Stimulated activated CD4-positive, alpha-beta T cell treated with anti-CD3 and anti-CD28 coated beads, TNF-alpha, amount 100 ng/mL, for 24 hours (primary cell): ENCODE measurements at places on chromosomes 5 and 9.
A peak's percentile ranks its signal among the peaks of the same experiment; 100 is the strongest.

DNA sequence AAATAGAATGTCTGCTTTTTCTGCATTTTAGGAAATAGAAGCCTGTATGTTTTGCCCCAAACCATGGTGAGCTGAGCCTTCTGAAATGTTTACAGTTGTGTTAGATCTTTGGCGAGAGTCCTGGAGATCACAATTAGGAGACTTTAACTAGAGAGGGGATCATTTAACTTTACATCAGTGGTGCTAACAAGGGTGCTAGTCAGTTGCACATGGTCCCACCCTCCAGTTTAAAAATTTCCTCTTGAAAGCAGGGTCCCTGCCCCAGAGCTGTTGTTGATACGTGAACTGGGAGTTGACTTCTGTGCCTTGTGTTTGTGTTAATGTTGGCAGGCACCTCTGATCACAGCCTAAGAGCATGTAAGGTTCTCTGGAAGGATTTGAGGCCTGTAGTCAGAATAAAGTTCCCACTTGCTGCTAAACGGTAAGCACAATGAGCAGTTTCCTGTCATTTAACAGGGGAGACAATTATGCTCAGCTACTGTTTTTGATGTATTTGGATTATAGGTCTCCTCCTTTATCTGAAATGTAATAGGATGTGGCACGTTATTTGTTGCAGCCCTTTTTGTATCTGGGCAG is 43.7 kb downstream of the RASGRF2 start:
- DNase-seq: no peak

GRCh38 chr5:96876292-96876850 is at the start of gene ERAP2:
Gene ERAP2, plus strand, starts transcription at chr5:96876500. Its CDS starts 3,186 bp downstream, at chr5:96879686.
- no peak for DNase-seq

DNA sequence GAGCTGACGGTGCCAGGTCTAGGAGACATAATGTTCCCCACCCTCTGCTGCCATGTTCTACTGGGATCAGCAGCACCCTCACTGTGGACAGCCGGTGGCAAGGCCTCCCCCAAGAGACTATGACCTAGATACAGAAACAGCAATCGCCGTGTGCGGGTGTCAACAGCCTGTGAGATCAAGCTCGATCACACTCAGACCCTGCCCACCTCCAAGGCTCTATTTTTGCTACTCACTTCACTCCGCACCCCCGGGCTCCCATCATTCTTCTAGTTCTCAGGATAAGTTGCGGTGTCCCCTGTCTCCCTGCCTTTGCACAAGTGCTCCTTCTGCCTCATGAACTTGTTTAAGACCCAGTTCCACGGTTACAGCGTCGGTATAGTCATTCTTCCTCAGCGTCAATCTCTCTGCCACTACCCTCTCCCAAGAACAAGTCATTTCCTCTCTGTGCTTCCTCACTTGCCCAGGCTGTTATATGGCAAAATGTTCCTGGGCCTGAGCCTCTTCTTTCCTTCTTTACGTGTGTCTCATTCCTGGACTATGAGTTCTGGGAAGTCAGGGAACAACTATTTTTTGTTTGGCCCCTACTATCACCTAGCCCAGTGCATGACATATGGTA is 5.4 kb upstream of the DOCK8 start:
- DNase-seq: no peak

DNA sequence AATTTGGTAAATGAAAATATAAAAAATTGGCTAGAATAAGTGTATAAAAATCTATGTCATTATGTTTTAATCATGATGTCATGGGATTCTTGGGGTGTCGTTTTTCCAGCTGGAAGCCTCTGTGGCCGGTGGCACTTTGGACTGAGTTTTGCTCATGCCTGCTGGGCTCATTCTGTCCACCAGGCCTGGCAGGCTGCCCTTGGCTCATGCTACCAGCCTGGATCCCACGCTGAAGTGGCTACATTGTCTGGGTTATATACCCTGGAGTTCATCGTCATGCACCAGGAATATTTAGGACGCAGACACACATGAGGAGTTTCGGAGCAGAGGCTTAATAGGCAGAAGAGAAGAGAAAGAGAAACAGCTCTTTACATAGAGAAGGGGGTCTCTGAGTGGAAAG is 1913.7 kb upstream of the WWC1 start:
- no peak for DNase-seq

DNA sequence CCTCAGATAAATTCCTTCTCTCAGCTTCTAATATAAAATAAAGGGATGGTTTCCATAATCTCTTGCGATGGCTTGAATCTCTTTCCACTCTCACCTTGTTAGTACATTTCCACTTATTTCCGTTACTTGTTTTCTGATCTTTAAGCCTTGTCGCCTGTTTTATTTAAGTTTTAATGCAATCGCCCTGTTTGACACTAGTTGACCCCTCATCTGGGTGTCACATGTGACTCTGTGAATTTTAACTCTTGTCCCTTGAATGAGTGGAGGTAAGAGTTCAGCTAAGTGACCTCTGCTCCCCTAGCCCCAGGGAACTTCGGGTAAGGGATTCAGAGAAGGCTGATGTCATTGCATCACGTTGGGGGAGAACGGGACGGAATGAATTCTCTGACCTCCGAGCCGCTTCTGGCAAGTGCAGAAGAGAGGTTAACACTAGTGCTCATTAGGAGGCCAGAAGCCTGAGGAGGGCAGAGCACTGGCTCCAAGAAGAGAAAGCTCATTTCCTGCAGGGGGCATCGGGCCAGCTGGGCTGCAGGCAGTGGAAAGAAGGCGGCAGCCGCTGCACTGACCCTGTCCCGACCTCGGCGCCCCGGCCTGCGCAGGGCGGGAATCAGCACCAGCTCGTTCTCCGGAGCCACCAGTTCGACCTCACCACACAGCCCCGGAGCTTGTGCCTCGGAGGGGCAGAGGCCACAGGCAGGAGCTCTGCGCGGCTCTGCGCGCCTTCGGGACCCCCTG is 569 bp downstream of the HINT2 start:
- peak; percentile 32 for DNase-seq

- no peak for DNase-seq
Measured at GRCh38 chr5:39021413-39021812, 52.8 kb downstream of the RICTOR start.

DNA sequence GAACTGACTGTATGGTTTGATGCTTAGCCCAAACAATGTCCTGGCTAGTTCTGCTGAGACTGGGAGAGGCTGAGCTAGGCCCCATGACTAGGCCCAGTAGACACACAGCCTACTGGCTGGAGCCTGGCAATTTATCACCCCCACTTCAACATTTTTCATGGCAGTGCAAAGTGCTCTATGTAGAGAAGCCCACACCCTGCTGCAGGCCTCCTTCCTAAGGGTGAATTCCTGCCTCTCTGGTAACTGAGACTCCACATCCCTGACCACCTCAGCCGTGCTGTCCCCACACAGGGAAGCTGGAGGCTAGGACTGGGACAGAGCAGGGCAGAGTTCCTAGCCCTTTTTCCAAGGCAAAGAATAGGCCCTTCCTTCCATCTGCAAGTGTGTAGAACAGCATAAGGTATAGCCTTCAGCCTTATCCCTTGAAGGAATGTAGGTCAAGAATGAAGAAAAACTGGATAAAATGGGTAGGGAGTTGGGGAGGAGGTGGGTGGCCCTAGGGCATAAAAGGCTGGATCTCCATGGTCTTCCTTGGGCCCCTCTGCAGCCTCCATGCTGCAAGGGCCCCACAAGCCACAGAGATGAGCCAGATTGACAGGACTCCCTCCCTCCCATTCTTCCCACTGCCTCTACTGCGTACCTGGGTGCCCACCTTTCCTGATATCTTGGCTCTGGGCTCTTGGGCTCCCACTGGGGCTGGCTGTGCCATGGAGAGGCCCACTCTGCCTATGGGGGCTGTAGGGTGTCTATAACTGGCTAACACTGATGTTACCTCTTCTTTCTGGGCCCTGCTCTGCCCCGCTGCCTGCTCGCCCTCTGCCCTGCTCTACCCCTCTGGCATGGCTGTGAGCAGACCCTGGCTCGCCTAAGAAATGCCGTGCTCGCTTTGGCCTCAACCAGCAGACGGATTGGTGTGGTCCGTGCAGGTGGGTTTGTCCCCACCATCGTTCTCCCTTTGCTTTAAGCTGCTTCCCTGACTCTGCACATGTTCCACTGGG is 29.8 kb downstream of the TCF7 start:
- DNase-seq: no peak

- DNase-seq: no peak
Measured at GRCh38 chr9:18688581-18689565, 214.9 kb downstream of the ADAMTSL1 start.

DNA sequence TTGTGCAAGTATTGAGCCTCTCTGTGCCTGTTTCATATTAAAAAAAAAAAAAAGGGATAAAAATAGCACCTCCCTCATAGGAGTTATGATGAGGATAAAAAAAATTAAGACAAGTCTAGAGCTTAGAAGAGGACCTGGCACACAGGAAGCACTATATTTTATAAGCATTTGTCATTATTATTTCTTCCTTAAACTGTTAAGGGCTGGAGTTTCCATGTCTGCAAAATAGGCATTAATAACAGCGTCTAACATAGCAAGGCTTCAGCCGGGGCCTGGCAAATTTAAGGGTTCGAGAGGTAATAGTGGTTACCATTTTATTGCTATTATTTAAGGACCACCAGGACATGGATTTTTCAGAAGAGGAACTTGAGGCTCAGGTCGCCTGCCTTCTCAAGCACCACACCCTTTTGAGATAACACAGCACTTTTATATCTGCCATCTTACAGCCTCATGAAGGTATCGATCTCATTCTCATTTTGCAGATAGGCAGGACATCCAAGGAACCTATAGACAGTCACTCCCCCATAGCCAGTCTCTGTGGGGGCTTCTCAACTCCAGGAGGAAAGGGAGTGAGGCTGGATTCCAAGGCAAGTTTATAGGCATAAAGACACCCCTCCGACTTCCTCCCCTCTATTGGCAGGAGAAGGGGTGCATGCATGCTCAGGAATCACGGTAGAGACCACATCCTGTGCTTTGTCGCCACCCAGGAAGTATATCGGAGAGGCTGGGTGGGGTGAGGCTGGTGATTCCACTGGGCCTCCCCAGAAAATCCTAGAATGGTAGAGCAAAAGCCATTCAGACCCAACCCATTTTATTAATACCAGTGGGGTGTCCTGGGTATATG is 2.4 kb downstream of the ANXA6 start:
- no peak for DNase-seq

DNA sequence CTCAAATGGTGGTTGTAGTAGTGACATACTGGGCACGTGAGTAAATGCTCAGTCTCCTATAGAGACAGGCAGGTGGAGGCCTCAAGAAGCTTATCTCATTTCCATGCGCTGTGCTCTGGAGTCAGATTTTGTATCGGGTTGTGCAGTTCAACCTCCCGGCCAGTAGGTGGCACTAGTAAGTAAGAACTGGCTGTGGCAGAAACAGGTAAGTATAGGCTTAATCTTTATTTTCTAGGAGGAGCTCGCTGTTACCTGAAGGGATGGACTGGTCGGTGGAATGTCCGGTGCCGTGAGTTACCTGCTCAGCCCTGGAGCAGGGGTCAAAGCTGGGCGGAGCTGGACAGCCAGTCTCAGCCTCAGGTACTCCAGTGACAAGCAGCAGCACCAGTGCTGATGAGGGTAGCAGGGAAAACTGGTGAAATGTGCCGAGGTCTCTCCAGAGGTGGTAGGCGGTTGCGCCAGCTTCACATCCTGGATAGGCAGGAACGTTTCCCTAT is 880.1 kb upstream of the SEMA6A start:
- DNase-seq: peak; percentile 14

DNA sequence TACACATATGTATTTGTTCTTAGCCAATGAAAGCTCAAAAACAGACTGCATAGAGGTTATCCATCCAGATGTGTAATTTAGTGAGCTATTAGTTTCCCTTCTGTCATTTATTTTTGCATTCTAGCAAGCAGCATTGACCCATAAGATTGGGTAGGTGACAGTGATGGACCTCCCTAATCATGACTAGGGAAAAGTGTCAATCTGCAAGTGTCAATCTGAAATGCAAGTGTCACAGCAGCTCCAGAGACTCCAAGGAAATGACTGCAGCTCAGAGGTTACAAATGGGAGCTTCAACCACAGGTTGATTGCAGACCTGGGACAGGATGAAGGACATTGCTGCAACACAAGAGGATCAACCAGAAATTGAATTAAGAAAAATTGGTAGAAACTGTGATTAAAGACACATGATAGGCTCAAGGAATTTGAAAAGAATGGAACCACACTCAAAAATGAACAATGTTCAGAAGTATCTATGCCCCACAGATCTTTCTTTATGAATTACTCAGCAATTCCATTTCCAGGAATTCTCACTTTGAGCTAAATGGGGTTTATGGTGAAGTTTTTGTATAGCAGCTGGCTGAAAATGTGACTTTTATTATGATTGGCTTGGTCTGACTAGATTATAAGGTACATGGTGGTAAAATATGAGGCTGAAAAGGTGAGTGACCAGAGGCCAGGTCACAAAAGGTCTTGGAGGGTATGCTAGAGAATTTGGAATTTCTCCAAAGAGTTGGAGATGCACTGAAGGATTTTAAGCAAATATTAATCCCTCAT is 59.6 kb upstream of the HTR4 start:
- DNase-seq: no peak

DNA sequence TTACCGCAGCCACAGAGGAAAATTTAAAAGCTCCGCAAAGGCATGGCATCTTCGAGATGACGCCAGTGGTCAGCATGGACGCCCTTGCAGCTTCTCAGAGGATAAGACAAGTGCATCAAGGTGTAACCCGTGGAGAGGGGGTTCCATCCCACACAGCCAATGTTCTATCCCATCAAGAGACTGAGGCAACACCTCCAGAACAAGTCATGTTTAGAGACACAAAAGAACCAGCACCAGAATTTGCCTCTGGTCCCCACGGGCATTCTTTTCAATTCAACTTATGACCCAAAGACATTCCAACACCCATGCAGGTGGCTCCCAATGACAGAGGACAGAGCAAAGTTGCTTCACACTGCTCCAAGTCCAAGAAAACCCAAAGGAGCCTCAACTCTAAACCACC is 20.7 kb downstream of the ROR2 start:
- DNase-seq: no peak

DNA sequence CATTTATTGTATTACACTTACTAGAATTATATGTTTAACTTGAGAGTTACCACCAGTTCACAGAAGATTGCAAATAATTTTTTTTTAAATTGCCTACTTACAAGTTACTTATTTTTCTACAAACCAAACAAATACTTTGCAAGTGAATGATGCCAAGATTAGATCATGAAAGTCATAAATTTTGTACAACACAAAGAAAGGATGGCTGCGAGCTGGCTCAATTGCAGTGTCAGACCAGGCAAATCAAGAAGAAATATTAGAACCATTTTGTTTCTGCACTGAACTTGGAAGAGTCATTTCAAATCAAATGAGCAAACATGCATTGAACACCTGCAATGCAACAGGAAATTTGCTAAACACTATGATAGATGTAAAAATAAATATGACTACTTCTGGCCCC is 97.3 kb downstream of the PLCXD3 start:
- no peak for DNase-seq

- DNase-seq: no peak
Measured at GRCh38 chr5:42518595-42519221, 95.5 kb downstream of the GHR start.

GRCh38 chr5:107451028-107451427 is 219.7 kb downstream of the EFNA5 start:
- no peak for DNase-seq

- DNase-seq: no peak
Measured at GRCh38 chr5:55159763-55160492, at the start of gene GPX8. Gene GPX8, plus strand, starts transcription at chr5:55160171. Its CDS starts 22 bp downstream, at chr5:55160193.

GRCh38 chr9:2340046-2340760 is 281.4 kb upstream of the VLDLR start:
- no peak for DNase-seq

GRCh38 chr5:144356489-144356888 is 185.8 kb downstream of the KCTD16 start:
- no peak for DNase-seq

GRCh38 chr5:1204693-1205242 is 3.4 kb downstream of the SLC6A19 start:
- no peak for DNase-seq
